Fibroblast of pulmonary artery (primary cell): ENCODE measurements at places on chromosomes 7 and 10.

DNA sequence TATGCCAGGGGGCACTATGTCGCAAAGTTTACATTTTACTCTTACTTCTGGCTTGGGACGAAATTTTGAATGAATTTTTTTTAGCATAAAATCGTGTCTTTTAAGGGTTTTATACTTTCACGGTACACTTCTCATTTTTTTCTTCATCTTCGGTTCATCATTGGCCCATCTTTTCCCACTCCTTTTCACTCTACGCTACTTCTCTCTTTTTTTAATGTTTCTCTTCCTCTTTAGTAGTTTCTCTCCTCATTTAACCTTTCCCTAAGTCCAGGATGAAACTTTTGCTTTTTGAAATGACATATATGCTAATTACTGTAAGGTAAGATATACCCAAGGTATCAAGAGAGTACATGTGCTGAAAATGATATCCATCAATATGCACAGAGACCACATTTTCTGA, 39.5 kb downstream of the C7orf33 start:
- no peak for DNase-seq

DNA sequence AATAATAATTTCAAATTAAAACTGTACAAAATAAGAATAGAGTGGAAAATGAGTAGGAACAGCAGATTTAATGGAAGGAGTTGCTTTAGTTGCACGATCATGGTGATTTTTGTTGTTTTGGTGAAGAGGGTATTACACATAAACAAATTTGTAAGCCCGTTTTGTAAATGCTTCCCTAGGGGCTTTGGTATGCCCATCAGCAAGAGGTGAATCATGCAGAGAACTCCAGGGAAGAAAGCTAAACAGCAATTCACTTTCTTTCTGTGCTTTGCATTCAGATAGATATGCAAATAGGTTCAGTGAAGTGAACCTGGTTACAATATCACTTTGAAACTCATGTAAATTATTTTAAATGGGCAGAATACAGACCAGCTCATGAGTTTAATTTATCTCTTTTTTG, 422.2 kb upstream of the MTPN start:
- DNase-seq, result no peak

DNA sequence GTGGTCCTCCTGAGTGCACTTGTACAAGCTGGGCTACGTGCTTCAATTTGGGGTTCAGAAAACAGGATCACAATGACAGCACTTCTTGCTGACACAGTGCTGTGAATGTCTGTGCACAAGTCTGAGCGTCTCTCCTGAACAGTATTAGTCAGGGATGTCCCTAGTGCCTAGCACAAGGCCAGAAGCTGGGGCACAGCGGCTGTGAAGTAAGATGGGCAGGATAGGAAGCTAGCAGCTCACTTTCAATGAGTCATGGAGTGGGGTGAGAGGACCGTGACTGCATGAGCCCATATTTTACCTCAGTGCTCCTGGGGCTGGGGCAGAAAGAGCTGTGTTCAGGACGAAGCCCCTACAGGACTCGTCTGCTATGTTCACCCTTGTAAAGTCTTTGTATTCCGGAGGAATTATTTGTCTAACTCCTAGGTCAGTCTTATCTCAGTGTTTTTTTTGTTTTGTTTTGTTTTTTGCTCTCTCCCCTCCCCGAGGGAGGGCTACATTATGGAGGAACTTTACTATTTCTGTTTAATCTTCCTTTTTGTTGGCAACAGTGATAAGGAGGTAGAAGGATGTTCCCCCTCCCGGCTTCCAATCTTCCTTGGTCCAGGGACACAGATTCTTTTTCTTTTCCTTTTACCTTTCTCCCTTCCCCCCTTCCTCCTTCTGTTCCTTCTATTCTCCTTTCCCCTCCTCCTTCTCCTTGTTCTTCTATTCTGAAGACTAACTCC, 2.8 kb upstream of the LRMDA start:
- DNase-seq, result no peak

DNA sequence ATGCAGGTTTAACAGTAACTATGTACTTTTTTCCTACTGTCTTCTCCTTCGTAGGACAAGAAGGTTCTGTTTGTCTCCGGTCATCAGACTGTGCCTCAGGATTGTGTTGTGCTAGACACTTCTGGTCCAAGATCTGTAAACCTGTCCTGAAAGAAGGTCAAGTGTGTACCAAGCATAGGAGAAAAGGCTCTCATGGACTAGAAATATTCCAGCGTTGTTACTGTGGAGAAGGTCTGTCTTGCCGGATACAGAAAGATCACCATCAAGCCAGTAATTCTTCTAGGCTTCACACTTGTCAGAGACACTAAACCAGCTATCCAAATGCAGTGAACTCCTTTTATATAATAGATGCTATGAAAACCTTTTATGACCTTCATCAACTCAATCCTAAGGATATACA, 2.4 kb downstream of the DKK1 start:
- no peak for DNase-seq

DNA sequence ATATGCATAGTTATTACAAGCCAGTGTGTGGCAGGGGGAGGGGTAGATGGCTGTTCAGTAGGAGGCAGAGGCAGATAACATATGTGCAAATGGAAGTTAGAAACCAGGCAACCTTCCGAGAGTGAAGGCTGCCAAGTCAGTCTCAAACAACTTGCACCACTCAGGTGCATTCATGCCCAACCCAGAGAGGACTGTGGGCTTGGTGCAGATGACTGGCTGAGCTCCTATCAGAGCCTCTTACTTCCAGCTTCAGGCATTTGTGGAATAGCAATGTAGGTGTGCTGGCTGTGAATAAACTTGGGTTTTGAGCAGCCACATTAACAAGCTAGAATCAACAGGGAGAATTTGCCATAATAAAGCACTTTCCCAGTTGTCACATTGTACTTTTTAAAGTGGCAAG, 789.8 kb downstream of the PHTF2 start:
- DNase-seq, result no peak
